ENCODE measurements at places on chromosomes 3 and 15.

- DNase-seq = no peak
These were observed 61.6 kb downstream of the OSTN start for GRCh38 chr3:191260431-191261303.

DNA sequence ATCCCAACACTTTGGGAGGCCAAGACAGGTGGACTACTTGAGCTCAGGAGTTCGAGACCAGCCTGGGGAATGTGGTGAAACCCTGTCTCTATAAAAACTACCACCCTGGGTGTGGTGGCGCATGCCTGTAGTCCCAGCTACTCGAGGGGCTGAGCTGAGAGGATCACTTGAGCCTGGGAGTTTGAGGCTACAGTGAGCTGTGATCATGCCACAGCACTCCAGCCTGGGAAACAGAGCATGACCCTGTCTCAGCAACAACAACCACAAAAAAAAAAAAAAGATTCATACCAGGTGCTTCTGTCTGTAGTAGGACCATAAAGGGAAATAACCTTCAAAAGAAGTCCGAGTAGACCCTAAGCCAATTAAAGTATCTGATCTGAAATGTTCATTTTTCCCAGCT lies 94.5 kb downstream of the SERPINI1 start:
- no peak for DNase-seq

- DNase-seq = no peak
These were observed 40.4 kb downstream of the LIPC start for GRCh38 chr15:58472221-58472620.

DNA sequence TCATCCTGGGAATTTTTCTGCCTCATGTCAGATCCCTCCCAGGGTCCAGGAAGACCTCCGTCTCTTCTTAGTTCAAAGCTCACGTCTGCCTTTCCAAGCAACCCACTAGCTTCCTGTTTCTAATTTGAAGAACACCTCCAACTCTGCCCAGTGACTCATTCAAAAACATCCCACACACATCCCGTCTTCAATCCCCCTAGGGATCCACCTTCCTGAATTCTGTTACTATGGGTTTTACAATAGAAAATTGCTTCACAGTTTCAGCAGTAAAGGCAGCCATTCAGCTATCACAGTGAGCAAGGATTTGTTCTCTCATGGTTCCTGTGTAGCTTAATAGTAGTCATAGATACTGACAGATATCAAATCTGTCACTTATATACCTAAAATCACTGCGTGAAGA lies 308.3 kb upstream of the CCDC54 start:
- DNase-seq = peak; percentile 81

GRCh38 chr15:26967719-26968269 lies 3.2 kb upstream of the GABRG3 start:
- no peak for DNase-seq

DNA sequence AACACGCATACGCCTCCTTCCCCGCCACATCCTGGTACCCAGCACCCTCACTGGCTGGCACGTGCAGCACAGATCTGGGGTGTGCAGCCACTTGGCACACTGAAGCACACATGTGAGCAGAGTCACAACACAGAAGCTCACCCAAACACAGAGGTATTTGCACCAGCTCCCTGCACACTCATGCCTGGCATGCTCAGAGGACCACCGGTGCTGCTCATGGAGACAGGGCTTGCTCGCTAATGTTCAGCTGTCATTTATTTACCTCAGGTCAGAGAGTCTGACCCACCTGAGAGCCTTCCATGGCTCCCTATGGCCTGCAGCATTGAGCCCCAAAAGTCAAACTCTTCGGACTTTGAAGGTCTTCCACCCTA lies 70.4 kb downstream of the ADAMTS7 start:
- DNase-seq = no peak

DNA sequence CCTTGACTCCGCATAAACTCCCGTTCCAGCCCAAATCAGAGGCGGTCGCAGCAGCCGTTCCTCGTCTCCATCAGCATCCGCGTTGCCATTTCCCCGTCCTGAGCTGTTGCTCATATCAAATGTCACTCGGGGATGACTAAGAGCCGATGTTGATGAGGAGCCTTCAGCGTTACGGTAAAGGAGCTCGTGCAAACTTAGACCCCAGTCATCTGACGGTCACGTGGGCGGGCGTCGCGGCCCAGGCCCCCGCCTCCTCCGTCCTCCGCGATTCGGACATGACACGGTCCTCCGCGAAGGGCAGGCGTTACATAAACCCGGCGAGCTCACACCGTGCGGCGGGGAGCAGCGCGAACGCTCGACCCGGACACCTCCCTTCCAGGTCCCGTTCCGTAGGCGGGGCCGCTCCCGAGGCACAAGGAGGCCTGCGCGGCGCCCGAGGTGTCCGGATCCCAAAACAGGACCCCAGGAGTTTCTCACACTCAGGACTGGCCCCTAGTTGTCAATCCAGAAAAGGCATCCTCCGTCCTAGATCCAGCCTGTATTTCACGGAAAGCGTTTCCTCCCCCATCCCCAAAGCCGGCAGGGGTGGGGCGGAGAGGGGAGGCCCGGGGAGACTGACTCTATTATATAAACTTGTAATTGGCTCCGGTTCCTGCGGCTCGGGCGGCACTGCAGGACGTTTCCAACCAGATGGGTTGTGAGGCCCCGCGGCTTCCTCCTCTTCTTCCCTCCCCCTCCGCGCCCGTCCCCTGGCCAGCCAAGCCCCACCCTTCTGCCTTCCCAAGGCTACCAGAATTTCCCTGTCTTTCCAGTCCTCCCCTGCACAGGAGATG lies 100.0 kb upstream of the IGF1R start:
- DNase-seq = peak; percentile 60

- no peak for DNase-seq
These were observed 117.0 kb upstream of the PTX3 start for GRCh38 chr3:157319672-157320071.

- no peak for DNase-seq
These were observed 238.0 kb downstream of the PLCL2 start for GRCh38 chr3:17122758-17123157.

GRCh38 chr15:67865331-67865730 lies 25.5 kb upstream of the RNU6-1 start:
- DNase-seq = peak; percentile 76

GRCh38 chr3:89358281-89358680 lies 250.9 kb downstream of the EPHA3 start:
- no peak for DNase-seq

GRCh38 chr3:49255112-49255511 lies 21.9 kb downstream of the C3orf62 start:
- peak; percentile 37 for DNase-seq

GRCh38 chr15:64934023-64934422 lies 22.3 kb downstream of the ANKDD1A start:
- DNase-seq = no peak

GRCh38 chr3:186044968-186045367 lies 63.9 kb downstream of the ETV5 start:
- DNase-seq = no peak

GRCh38 chr15:81948222-81948621 lies 97.6 kb downstream of the MEX3B start:
- DNase-seq = no peak

DNA sequence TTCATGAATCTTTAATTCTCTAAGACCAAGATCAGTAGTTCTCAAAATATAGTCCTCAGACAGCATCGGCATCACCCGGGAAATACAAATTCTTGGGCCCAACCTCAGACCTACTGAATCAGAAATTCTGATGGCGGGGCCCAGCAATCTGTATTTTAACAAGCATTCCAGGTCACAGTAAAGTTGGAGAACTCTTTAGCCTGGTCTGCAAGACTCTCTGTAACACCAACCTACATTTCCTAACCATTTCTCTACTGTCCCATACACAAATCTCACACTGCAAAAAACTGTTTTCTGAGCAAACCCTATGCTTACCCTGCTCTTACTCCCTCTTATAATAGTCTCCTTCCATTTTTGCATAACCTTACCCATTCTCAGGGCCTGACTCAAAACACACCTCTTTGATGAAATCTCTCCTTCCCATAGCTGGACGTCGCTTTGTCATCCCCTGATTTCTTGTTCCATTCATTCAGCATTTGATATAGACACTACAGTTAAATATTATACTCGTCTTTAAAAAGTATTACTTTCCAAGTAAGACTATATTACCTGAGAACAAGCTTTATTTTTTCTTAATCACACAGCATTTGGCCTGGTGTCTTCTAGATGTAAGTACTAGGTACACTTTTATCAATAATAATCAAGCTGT lies 83.3 kb upstream of the MYO5C start:
- DNase-seq = no peak

DNA sequence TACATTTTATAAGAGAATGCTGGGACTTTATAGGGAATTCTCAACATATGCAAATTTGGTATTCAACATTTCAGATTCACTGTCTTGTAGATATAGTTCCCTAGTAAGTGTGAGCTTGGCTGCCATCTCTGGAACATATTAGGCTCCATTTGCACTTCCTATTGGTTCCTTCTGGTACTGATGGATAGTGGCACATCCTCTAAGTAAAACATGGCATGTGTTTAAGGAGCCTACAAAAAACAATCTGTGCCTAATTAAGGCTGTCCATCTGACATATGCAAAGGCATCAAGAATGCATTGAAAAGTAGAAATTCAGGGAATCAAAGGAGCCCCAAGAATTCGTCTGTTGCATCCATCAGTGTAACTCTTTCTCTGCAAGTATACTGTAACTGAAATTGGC lies 344.1 kb downstream of the UNC13C start:
- DNase-seq = no peak

DNA sequence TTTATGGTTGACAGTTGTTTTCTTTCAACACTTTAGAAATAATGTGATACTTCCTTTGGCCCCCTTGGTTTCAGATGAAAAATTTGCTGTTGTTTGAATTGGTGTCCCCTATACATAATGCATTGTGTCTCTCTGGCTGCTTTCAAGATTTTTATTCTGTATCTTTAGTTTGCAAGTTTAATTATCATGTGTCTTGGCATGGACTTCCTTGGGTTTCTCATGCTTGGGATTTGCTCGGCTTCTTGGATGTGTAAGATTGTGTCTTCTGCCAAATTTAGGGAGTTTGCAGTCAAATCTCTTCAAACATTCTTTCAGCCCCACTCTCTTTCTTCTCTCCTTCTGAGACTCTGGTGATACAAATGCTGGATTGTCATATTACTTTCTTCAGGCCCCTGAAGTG lies 53.4 kb upstream of the PTPRG start:
- no peak for DNase-seq

- DNase-seq = peak; percentile 73
These were observed 79.4 kb downstream of the TM4SF4 start for GRCh38 chr3:149553781-149554451.

- DNase-seq = no peak
These were observed 16.0 kb upstream of the PSMD6 start for GRCh38 chr3:64039332-64039731.

GRCh38 chr15:50487287-50487686 lies 59.2 kb downstream of the USP50 start:
- no peak for DNase-seq

GRCh38 chr3:185555101-185555501 lies 2.7 kb upstream of the LIPH start:
- DNase-seq = no peak

DNA sequence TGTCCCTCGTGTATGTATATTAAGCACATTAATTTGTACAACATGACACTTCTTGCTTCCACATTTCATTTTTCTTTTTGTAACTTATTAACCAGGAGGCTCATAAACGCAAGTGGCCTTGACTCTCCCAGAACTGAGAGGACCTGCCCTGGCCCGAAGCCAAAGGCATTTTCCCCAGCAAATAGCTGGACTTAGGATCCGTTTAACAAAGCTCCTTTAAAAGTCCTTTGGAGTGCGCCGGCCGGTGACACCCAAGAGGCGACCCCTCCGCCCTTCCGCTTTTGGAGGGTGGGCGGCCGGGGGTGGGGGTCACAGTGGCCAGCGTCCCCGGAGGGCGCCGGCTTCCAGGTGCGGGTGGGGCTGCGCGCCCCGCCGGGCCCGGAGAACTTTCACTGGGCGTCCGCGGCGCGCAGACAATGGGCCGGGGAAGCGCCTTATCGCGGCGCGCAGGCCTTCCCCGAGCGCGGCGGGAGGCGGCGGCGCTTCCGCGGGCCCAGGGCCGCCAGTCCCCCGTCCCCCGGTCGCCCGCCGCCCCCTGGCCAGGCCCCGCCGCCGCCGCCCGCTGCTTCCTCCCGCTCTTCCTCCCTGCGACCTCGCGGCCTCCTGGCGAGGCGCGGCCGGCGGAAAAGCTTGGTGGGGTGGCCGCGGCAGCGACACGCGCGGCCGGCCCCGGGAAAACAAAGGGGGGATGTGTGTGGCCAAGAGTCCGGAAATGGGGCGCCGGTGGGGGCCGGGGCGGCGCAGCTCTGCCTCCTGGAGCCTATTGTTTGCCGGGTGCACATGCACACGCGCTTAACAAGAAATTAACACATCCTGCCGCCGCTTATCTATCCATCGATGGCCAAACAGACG lies 613.4 kb downstream of the MCTP2 start:
- DNase-seq = peak; percentile 50

DNA sequence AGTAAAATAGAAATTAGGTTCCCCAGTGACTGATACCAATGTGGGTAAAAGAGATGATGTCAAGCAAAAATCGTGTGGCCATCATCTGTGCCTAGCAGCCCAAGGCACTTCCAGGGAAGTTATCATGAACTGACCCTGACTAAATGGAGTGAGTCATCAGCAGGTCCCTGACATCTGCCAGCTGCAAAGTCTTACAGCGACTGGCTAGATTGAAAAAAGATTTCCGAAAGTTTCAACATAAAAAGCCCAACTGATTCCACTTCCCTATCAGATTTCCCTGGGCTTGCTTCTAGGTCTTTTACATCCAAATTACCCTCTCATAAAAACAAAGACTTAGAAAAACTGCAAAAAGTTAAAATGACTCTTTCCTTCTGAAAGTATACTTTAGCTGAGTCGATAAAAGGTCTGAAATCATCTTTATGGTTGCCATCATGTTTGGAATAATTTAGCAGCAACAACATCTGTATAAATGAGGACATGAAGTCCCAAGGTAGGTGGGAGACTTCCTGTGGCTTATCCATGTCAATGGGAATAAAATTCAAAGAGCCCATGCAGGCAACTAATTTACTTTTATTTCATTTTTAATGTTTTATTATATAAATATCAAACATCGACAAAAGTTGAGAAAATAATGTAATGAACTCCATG lies 342.8 kb downstream of the ERC2 start:
- DNase-seq = peak; percentile 72

GRCh38 chr3:47781685-47782445 lies at the start of gene SMARCC1:
Gene SMARCC1 (minus strand): TSS chr3:47781893. CDS start chr3:47781797, 96 bp downstream.
- peak; percentile 98 for DNase-seq

- DNase-seq = no peak
These were observed 60.7 kb downstream of the TIMP4 start for GRCh38 chr3:12097971-12098370.

GRCh38 chr3:81684751-81685395 lies 76.6 kb downstream of the GBE1 start:
- DNase-seq = no peak

Data from choroid plexus epithelial cell (primary cell).